ENCODE measurements at places on chromosomes 1 and 21.
A peak's percentile ranks its signal among the peaks of the same experiment; 100 is the strongest.

GRCh38 chr1:50700621-50701020 lies 259.4 kb downstream of the FAF1 start:
- DNase-seq: no peak

DNA sequence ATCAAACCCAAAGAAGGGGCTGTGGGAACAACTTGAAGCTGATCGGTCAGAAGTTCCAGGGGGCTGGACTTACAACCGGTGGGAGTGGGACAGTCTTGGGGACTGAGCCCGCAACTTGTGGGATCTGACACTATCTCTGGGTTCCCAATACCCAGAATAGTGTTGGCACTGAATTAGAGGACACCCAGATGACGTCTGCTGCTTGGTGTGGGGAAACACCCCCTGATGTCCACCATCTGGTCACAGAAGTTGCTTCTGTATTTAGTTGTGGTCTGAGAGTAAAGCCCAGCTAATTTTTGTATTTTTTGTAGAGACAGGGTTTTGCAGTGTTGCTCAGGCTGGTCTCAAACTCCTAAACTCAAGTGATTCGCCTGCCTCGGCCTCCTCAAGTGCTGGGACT lies 28.8 kb downstream of the SERBP1 start:
- no peak for DNase-seq

DNA sequence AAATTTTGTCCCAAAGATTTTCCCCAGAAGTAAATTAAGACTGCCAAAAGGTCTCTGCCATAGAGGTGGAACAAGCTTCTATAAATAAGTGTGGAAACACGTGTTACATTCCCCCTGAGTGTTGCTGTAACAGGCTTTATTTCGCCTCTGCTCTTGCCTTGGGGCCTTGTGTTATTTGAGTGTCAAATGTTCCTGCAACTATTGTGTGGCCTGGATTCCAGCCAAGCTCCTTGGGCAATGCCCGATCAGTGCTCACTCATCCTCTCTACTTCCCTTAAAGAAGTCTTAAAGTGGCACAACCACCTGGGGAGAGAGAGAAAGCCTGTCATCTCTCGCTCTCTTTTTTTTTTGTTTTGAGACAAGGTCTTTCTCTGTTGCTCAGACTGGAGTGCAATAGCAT lies 156.7 kb downstream of the NR5A2 start:
- DNase-seq: no peak

DNA sequence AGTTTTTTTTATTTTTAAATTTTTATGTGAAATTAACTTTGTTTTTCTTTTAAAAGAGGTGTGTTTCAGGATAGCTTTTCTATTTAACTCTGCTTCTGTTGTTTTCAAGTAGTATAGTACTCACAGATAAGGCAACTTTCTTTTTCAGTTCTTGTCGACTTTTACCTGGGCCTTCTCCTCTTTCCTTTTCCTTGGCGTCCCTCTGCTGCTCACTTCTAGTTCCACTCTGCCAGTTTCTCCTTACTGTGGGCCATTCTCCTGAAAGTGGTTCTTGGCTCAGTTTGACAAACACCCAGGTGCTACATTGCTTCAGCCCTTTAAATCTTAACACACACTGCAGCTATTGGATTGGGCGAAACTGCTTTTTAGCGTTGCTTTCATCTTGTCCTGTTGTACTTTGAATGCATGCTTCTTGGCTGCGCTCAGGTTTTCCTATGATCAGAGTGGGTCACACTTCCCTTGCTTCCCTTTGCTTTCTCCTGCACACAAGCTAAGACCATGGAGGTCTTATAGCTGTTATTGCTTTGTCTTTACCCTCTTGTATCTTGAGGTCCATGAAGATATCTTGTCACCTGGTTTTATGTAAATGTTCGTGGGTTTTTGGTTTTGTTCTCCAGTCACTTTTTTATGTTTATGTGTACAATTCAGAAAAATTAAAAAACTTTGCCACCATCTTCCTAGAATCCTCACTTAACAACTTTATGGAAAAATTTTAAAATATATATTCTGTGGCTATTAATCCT lies 21.6 kb downstream of the GABPA start:
- DNase-seq: no peak

- no peak for DNase-seq
These were observed 9.6 kb downstream of the ESPN start for GRCh38 chr1:6434186-6434585.

DNA sequence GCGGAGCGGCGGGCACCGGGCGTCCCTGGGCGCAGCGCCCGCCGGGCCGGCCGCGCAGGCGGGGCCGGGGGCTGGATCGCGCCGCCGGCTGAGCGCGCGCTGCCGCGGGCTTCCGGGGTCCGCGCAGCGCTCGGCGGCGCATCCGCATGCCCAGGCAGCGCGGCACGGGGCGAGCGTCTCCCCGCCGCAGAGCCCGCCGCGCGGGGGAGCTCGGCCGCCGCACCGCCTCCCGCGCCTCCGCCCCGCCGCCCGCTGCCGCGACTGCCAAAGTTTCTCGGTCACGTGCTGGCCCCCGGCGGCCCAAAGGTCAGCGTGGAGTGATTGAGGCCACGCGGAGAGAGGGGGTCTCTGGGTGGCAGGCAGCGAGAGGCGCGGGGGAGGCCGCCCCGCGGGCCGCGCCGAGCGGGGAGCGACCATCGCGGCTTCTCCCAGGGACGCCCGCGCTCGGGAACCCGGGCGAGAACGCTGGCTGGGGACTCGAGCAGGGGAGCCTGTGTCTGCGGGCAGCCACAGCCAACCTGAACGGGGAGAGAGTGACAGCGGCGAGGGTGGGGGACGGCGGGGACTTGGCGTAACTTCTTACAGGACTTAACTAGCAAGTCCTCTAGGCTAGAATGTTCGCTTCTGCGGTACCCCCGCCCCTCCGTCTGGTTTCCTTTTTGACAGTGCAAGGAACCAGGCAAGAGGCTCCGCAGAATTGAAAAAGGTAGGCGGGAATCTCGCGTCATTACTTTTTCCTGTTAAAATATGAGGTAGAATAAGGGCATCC lies at the start of gene ILDR2:
Gene ILDR2, minus strand, starts transcription at position 180 of the 769 bp plus-strand sequence. CDS start 272 bp downstream, outside the sequence.
- DNase-seq: peak; percentile 38

DNA sequence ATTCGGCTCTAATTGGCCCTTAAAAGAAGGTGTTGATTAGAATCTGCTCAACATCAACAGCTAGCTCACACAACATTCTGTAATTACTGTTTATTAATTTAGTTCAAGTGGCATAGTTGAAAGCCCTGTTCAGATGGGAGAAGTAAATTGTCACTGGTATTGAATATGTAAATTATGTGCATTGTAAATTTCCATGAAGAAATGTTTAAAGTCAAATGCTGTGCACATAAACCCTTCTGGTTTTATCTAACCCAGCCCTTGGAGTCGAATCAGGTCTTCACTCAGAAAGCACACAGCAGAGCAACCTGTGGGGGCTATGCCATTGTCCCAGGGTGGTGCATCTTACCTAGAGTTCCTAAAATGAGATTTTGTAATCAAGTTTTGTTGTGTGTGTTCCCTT lies 65.4 kb upstream of the LMO4 start:
- no peak for DNase-seq

GRCh38 chr1:81758181-81758580 lies 42.6 kb upstream of the ADGRL2 start:
- no peak for DNase-seq

DNA sequence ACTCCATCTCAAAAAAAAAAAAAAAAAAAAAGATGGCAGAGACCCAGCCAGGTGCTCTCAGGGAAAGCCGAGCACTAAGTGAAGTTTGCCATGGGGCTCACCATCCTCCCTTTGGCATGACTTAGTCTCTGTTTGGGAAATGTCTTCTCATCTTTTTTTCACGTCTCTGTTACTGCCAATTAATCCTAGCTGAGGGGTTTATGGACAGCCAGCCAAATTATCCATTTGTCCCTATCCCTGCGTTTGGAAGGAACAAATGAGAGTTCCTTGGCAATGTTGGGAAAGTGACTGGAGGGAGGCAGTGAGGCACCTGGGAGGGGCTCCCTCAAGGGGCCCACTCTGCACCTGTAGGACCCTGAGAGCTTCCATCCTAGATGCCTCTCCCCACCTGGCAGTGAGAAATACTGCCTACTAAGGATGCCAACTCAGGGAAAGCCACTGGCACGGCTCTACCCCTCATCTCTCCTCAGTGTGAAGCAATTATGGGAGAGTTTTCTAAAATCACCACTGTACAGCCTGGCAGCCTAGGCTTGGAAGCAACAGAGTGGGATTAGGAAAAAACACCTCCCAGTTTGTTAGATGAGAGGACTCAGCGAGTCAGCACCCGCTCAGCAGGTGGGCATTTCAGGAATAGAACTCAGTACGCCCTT lies 19.8 kb upstream of the SLC2A7 start:
- no peak for DNase-seq

- DNase-seq: no peak
These were observed 291.6 kb downstream of the PTBP2 start for GRCh38 chr1:97013136-97013535.

GRCh38 chr1:111236379-111236778 lies 8.9 kb downstream of the CHI3L2 start:
- DNase-seq: no peak

GRCh38 chr1:109240158-109241152 lies 8.9 kb upstream of the CELSR2 start:
- no peak for DNase-seq

All from activated CD4-positive, alpha-beta T cell treated with anti-CD3 and anti-CD28 coated beads for 1 hour (primary cell).